ENCODE measurements at places on chromosomes 6 and 20. TPM values are rescaled to one million over a fixed set of nuclear protein-coding genes. Genes with fewer than 3 reads are reported as not detected.

The PKHD1 gene
- polyA plus RNA-seq, result not detected

The IMPG1 gene
- polyA plus RNA-seq, result not detected

The THBS2 gene
- polyA plus RNA-seq, result 85.3 TPM

The HRH3 gene
- not detected for polyA plus RNA-seq

The MATN4 gene
- 0.02 TPM for polyA plus RNA-seq

The BNIP5 gene
- not detected for polyA plus RNA-seq

The SLC25A27 gene
- polyA plus RNA-seq, result 2.2 TPM

All from foreskin keratinocyte (primary cell).